ENCODE measurements at places on chromosomes 5 and 9.

DNA sequence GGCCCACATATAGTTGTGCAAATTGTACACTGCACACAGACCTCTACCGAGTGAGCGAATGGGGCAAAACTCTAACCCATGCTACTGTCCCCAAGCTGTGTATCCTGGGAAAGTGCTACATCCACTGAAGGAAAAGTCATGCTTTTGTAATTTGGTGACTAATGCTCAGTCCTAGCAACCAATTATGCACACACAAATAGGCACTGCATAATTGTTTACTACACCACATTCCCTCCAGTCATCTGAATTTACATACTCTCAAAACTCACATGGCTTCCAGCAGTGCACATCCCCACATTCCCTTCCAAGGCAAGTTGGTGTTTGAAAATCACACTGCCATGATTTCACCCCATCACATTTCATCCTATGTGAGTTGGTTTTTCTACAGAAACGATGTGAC, 125.9 kb upstream of the OSMR start:
- DNase-seq, result no peak

DNA sequence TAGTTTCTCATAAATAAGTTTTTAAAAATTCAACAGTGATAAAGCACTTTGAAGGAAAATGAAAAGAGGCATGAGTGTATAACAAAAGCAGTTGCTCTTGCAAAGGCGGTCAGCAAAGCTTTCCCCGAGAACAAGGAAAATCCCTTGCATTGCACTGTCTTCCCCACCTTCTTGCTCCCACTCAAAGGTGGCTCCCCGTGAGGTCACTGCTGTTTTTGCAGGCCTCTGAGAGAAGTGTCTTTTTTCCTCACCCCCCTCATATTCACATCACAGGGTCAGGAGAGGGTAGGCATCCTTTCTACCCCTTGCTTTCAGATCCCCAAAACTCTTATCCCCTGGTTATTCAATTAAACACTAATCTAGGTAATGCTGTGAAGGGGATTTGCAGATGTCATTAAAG, 15.2 kb upstream of the SLC36A1 start:
- no peak for DNase-seq

DNA sequence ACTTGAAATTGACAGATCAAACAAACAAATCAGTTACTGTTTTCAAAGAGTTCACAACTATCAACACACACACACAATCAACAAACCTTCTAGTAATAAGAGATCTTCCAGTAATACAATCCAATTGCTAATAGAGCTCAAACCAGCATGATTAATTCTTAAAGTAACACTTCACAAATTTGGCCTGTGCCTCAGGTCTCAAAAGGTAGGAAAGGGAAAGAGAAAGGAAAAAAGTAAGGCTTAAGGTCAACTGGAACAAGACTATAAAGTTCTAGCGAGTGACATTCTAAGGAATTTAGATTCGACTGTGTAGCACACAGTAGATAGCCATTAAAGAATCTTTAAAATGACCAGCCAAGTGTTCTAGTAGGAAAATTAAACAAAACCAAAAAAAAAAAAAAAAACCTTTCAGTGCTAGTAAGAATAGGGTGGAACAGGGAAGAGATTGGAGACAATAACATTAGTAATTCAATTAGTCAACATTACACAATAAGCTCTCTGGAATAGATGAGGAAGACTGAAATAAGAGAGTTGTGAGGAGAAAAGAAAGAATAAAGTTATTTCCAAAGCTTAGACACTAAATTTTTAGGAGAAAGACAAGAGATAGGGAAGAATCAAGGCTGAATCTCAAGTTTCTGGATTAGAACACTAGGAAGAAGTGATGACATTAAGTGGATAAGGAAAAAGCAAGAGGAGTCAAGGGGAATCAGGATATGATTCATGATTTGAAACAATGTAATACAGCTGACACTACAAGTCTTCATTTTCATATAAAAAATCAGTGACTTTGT, 86.1 kb downstream of the FBXL17 start:
- DNase-seq, result no peak

DNA sequence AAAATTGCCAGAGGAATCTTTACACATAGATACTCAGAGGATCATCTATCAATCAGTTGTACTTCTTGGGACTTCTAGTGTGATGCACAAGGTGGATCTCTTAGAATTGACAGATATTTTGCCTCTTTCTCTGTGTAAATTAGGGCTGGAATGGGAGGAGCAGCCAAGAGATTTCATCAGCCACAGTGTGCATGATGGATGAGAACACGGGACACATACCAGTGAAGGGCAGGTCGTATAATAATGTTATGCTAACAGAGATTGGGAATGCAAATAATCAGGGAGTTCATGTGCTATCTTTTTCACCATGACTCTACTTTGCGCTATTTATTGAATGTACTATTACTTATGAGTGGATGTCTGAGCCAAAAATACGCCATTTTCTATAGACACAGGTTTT, 43.3 kb upstream of the ISOC1 start:
- no peak for DNase-seq

GRCh38 chr9:132077881-132078698, 1.6 kb downstream of the MED27 start:
- DNase-seq, result no peak

DNA sequence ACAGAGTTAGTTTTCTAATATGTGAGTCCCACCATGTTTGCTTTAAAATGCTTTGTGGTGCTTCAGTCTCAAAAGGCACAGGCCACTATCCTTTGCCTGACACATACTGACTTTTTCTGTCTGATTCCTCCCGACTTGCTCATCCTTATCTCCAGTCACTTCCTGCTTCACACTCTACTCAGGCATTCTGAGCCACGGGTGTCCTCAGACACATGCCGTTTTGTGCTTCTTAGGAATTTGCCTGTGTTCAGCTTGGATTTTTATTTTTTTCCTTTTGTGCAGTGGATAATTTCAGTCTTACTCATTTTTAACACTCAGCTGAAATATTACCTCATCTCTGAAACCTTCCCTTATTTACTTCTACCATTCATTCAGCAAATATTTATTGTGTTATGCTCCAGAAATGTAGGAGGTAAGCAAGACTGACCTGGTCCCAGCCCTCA, 54.1 kb downstream of the MAN2A1 start:
- DNase-seq, result no peak

DNA sequence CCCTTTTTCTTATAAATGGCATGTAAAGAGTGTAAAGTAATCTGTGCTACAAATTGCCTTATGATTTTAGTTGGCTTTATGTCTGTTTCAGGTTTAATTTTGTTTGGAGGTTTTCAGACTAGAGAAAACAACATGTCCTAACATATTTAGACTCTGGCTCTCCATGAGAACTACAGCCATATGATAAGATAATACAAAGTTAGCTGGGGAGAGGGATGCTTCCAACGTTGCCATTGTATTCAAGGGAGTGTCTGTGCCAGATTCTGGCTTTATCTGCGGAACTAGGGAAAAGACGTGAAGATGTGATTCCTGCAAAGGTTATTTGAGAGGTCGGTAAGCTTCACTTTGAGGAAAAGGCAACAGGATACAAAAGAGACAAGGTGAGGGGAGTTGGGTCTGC, 140.0 kb upstream of the OTULINL start:
- DNase-seq, result no peak

- DNase-seq, result no peak
Measured at GRCh38 chr5:74336297-74336696, 304.2 kb downstream of the ENC1 start.

- no peak for DNase-seq
Measured at GRCh38 chr5:74127381-74128320, 501.7 kb downstream of the ARHGEF28 start.

GRCh38 chr5:78627175-78627574, 21.4 kb downstream of the LHFPL2 start:
- no peak for DNase-seq

GRCh38 chr5:107743373-107744000, 72.8 kb upstream of the EFNA5 start:
- no peak for DNase-seq

- DNase-seq, result no peak
Measured at GRCh38 chr5:172685091-172685490, 44.0 kb downstream of the NEURL1B start.

DNA sequence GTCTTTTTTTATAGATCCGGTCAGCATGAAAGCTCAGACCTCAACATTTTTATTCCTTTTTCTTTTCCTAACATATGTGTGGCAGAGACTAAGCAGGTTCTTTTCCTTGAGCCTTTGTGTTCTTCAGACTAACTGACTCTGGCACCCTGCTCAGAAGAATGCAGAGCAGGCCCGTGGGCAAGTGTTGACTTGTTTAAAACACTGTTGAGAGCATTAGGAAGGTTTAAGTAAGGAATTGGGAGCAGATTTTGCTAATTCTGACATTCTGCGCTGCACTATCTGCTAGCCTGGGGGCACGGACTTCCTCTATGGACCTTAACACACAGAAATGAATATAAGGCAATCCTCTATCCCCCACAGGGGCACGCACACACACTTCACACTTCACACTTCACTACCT, 182.5 kb upstream of the PIK3R1 start:
- DNase-seq, result no peak

GRCh38 chr5:169933616-169934015, 46.7 kb downstream of the INSYN2B start:
- no peak for DNase-seq

DNA sequence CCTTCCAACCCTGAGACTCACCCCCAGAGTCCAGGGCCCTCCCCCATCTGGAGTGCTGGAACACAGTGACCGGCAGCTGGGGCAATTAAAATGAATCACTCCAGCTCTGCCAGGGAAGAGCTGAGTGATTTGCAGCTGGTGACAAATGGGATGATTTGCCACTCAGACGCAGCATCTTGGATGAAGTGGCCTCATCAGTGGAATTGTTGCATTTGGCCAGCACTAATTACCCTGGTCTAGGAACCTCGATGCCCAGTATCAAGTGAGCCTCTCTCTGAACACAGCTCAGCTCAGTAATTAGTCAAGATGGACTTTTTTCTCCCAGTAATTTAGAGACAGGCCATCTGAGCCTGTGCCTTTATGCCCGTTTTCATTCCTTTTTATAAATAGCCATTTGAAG, 259.5 kb downstream of the GRIA1 start:
- DNase-seq, result no peak

- no peak for DNase-seq
Measured at GRCh38 chr5:114116981-114117380, 244.9 kb upstream of the KCNN2 start.

GRCh38 chr5:58412932-58413331, 47.0 kb downstream of the PLK2 start:
- no peak for DNase-seq

DNA sequence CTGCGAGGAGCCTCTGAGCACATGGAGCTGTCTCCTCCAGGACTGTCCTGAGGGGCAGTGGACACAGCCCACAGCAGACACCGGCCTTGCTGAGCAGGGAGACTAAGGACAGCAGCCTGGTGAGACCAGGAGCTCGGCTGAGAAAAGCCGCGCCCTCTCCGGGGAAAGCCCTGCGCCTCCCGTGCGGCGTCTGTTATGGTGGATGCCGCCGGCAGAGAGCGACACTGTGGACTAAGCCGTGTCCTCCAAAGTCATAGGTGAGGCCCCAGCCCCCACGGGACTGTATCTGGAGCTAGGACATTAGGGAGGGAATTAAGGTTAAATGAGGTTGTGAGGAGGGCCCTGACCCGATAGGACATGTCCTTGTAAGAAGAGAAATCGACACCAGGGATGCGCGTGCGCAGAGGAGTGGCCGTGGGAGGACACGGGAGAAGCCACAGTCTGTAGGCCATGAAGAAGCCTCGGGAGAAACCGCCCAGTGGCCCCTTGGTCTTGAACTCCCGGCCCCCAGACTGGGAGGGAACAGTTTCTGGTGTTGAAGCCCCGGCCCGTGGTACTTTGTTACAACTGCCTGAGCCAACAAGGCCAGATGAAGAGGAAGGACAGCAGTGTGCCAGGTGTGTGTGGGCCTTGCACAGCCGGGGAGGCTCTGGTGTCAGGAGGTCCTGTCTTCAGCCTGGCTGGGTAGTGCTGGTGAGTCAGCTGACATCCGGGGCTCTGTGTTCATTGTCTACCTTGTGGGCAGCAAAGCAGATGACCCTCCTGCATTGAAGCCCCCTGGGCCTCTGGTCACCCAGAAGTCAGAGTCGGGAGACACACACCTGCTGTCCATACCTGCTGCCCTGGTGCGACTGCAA, 22.1 kb downstream of the MRPL36 start:
- no peak for DNase-seq

- DNase-seq, result no peak
Measured at GRCh38 chr5:68403301-68403700, 187.7 kb downstream of the PIK3R1 start.

GRCh38 chr5:38032149-38032548, 192.3 kb upstream of the GDNF start:
- no peak for DNase-seq

DNA sequence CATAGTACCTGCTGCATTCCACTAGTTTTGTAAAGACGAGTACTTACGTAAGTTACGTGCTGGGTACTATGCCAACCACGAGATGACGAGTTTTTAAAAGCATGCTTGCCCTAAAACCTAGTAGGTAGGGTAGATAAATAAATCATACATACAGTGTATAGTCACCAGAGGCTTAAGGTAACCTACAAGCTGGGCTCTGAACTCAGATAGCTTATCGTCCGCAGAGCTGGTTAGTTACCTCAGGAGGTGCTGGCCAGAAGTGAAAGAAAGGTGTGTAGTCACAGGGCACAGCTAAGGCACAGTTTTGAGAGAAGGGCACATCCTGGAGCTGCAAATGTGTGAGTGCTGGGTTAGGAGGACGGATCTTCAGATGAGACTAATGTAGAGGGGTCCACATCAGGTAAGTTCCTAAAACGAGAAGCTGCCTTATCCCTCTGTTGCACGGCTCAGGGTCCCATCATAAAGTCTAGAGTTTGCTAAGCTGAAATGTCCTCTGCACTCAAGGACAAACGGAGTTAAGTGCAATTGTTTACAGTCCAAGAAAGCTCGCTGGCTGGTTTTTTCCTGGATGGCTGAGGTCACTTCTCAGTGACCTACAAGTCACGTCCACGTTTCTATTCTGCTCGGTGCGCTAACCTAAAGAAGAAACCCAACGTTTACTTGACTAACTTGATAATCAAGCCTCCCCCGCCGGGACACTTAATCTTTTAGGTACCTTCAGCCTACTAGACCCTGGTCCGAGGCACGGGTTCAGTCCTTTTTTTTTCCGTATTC, 1.1 kb upstream of the SNX24 start:
- DNase-seq, result no peak

- peak; percentile 25 for DNase-seq
Measured at GRCh38 chr5:78985116-78985724, at the start of gene ARSB. Gene ARSB, minus strand, starts transcription at chr5:78985310. Its CDS starts 62 bp downstream, at chr5:78985248.

DNA sequence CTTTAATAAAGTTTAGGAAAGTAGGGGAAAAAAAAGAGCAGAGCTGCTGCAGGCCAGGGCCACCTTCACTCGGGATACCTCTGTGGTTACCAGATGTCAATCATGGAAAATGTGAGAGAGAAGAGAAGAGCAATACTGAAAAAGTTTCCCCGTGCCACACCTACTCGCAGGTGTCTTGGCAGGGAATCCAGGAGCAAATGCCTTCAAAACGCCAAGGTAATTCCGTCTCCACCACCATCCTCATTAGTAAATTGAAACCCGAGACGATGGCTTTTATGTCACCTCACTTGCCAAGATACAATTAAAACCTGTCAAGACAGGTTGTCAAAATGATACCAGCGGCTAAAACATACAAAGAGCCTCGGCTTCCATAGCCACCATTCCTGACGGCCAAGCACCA, 49.7 kb downstream of the FAM81B start:
- no peak for DNase-seq

GRCh38 chr5:175124251-175124813, 319.6 kb downstream of the DRD1 start:
- no peak for DNase-seq

- no peak for DNase-seq
Measured at GRCh38 chr5:125046838-125047237, 300.4 kb upstream of the ZNF608 start.
